ENCODE measurements at places on chromosomes 11 and 22. TPM values are rescaled to one million over a fixed set of nuclear protein-coding genes. Genes with fewer than 3 reads are reported as not detected.

GRCh38 chr11:65646958-65647701, 9.2 kb downstream of the SIPA1 start:
- peak; percentile 61 for DNase-seq

- no peak for DNase-seq
Observed at GRCh38 chr11:71474141-71474770, 21.3 kb downstream of the NADSYN1 start.

DNA sequence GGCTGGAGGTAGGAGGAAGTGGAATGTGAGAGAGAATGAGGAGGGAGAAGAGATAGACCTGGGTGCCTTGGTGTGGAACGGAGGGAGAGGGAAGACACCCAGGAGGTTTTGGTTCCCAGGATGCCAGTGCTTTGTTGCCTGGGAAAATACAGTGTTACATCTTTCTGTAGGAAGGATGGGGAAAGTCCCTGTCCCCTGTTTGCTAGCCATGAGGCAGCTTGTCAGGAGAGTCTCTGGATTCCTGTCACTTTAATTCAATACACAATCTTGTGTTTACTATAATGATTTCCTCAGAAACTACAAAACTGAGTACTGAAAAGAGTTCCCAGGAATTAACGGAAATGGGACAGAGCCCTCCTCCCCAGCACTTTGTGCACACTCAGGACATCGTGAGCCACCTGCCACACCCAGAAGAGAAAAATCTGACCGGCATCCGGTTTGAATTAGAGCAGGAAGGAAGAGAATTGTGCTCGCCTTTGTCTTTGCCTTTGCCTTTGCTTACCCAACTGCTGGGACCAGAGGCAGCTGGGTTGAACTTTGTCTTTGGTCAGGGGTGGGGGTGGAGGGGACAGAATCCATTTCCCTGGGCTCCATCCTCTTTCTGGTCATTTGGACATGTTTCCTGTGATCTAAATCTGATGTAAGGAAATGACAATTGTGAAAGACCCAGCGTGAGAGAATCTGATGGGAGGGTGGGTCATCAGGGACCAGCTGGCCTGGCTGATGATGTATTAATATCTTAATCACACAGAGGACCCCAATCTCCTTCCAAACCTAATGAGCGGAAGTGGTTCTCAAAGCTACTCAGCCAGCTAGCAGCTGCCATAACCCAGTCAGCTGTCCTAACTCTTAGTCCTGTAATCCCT, 1.3 kb upstream of the LIMK2 start:
- no peak for DNase-seq

- no peak for DNase-seq
Observed at GRCh38 chr22:50252082-50253045, 1.3 kb upstream of the HDAC10 start.

- DNase-seq = no peak
Observed at GRCh38 chr22:42069801-42070516, 653 bp downstream of the NAGA start.

The CHKB gene
- polyA plus RNA-seq = 21.0 TPM

The MOV10L1 gene
- polyA plus RNA-seq = 0.30 TPM

The GRIA4 gene
- not detected for polyA plus RNA-seq

The IGLL1 gene
- polyA plus RNA-seq = not detected

The DAGLA gene
- 2.2 TPM for polyA plus RNA-seq

The MN1 gene
- polyA plus RNA-seq = 2.4 TPM

The KCNJ1 gene
- 0.03 TPM for polyA plus RNA-seq
